ENCODE measurements at places on chromosomes 4 and X.

DNA sequence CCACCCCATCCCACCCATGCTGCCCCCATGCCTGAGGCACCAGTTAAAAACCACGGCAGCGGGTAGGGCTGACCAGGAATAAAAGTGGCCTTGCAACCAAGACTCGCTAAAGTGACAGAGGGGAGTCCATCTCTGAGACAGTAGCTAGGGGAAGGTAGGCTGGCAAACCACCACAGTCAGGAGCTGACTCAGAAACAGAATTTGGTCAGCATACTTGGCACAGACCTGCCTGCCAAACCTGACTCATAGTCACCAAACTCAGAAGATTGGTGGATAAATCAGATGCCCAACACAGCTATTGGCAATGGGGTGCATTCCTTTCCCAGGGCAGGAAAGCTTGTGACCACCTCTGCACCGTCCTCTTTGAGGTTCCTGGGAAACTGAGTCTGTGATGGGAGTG lies 193.8 kb downstream of the BCOR start:
- no peak for DNase-seq

DNA sequence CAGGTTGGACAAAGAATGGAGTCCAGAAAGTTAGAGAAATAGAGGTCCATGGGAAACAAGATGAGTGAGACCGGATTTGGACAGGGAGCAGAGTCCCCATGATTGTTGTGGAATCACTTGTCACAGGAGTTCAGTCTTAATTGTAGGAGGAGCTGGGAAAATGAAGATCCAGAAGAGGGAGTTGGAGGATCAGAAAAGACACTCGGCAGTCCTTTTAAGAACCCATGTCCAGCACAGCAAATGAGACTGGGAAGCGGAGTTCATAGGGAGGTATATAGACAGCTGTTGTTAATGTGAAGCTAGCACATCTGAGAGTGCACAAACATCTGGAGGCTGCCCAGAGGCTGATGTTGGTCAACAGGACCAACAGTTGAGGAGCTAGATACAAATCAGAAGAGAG lies 111.4 kb upstream of the RXFP1 start:
- no peak for DNase-seq

- no peak for DNase-seq
Measured at GRCh38 chrX:44400588-44400987, 57.1 kb upstream of the EFHC2 start.

- DNase-seq: no peak
Measured at GRCh38 chr4:143514497-143514896, 995 bp downstream of the SMARCA5 start.

DNA sequence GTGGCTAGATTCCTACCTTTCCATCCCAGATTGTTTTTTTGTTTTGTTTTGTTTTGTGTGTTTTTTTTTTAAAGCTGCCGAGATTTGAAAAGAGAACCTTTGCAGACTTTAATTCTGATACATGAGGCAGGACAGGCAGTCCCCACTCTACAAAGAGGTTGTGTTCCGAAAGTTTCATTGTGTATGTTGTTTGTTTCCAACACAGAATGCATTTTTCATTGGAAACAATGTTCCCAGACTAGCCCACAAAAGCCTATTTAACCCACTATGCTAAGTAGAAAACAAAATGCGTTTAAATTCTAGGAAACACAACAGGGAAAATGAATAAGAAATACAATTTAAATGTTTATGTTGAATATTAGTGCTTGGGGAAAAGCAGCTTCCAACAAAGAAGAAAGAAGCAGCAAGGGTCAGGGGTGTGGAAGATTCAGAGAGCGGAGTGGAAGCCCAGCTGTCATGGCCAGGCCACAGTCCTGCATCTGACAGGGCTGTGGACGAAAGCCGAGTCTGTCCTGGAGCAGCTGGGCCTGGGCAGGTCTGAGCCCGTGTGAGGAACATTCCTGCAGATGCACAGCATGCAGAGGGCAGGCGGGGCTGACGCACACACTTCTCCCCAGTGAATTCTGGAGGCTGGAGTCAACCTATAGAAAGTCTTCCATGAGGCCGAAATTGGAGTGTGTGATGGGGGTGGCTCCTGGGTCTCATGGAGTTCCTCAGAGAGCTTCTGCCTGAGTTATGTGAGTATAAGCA lies 12.4 kb upstream of the SETD7 start:
- no peak for DNase-seq

Data from NCI-H187 treated with DMSO at 0.1 percent for 48 hours (cell line).